Suprapubic skin (tissue), 4 donors: ENCODE measurements at places on chromosomes 6 and 20. TPM values are rescaled to one million over a fixed set of nuclear protein-coding genes. Genes with fewer than 3 reads are reported as not detected.

DNA sequence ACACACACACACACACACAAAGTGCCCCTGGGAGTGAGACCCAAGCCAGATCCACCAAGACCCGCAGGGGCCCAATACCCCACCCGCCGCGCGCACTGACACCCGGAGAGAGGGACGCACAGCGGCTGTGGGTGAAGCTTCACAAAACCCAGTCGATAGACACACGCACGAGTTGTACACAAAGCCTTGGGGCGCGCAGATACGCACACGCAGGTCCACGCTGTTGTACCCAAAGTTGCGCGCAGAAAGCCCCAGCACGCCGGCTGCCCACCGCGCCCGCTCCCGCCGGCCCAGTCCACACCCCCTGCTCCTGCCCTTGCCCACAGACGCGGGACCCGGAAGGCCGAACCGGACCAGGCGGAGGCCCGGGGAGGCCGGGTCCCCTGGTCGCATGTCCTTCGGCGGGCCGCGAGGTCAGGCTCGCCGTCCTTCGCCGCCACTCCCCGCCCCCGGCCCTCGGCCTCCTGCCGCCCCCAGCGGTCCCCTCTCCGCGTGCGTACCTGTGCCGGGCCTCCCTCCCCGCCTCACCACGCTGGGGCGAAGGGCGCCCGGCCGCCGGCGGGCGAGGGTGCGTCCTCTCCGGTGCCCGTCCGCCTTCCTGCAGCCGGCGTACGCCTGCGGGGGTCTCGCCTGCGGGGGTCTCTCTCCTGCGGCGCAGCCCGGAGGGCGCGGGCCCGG, at the start of gene TMEM74B:
TSS of gene TMEM74B (minus strand) at position 344 of the 678 bp plus-strand sequence. CDS start 1,180 bp downstream, outside the sequence.
- H3K4me1 ChIP-seq: peaks cover 23% of the 10 kb centered on the region
- H3K4me3 ChIP-seq: peak within 1 kb of the TSS; percentile 60
- no peak within 1 kb of the TSS for H3K27ac ChIP-seq
- peaks cover 8% of the 10 kb centered on the region for H3K36me3 ChIP-seq

DNA sequence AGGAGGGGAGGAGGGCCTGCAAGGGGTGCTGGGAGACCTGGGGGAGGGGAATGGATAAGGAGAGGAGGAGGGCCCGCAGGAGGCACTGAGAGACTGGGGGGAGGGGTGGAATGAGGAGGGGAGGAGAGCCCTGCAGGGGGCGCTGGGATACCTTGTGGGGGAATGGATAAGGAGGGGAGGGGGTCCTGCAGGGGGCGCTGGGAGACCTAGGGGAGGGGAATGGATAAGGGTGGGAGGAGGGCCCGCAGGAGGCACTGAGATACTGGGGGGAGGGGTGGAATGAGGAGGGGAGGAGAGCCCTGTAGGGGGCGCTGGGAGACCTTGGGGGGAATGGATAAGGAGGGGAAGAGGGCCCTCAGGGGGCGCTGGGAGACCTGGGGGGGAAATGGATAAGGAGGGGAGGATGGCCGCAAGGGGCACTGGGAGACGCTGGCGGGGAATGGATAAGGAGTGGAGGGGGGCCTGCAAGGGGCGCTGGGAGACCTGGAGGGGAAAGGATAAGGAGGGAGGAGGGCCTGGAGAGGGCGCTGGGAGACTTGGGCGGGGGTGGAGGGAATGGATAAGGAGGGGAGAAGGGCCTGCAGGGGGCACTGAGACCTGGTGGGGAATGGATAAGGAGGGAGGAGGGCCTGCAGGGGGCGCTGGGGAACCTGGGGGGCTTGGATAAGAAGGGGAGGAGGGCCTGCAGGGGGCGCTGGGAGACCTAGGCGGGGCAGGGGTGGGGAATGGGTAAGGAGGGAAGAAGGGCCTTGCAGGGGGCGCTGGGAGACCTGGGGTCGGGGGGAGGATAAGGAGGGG, 1.3 kb upstream of the CTCFL start:
- H3K36me3 ChIP-seq: no peaks in the 10 kb centered on the region
- H3K4me3 ChIP-seq: no peak overlapping the region
- no peak for DNase-seq
- peaks cover 4% of the 10 kb centered on the region for H3K27me3 ChIP-seq
- H3K27ac ChIP-seq: no peak overlapping the region
- H3K4me1 ChIP-seq: no peaks in the 10 kb centered on the region

DNA sequence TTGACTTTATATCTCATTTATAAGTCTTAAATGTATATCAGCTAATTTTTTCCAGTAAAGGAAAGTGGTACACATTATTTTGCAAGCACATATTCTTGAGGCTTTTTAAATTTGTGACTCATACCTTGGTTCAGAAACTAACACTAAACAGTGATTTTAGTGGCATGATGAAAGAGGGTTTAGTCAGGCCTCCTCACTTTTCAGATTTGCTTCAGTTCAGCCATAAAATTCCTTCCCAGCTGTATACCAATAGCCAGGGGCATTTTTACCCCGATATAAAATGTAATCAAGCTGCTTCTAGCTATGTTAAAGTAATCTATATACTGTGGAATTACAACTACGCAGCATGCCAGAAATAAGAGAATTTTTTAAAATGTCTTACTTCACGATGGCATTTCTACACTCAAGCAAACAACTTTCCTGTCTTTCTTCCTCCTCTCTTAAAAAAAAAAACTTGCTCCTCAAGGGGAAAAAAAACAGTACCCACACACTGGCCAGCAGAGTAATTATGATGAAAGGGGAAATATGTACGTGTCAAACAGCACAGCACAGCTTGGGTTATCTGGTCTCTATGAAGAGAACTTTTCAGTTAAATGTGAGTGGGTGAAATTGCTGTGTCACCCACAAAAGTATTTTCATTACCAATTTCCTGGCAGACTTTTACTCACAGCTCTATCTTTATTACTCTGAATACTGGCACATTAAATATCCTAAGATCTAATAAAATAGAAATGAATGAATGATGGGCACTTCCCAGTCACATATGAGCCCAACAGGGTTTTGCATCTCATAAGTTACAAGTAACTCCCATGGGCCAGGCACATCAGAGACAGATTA, 244.8 kb upstream of the TENT5A start:
- DNase-seq: no peak
- peak overlapping the region; percentile 35 for H3K27ac ChIP-seq
- peaks cover 24% of the 10 kb centered on the region for H3K4me1 ChIP-seq
- H3K4me3 ChIP-seq: no peak overlapping the region
- H3K36me3 ChIP-seq: no peaks in the 10 kb centered on the region
- H3K27me3 ChIP-seq: no peaks in the 10 kb centered on the region

DNA sequence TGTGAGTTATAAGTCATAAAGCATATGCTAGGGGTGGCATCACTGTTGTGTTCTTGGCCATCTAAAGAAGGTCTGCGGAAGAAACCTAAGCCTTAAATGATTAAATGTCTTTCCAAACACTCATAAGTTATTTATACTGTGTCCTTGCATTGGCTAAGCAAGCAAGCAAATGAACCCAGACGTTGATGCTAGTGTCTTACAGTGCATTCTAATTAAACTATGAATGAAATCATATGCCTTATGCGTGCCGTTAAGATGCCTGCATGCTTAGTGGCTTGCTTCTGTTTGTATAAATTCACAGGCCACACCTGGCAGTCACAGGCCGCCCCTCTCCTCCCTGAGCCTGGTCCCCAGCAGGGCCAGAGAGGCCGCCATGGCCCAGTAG, 49.9 kb downstream of the RIN2 start:
- no peak for DNase-seq
- peaks cover 23% of the 10 kb centered on the region for H3K4me1 ChIP-seq
- no peak overlapping the region for H3K4me3 ChIP-seq
- no peak overlapping the region for H3K27ac ChIP-seq
- no peaks in the 10 kb centered on the region for H3K27me3 ChIP-seq
- no peaks in the 10 kb centered on the region for H3K36me3 ChIP-seq

- no peaks in the 10 kb centered on the region for H3K36me3 ChIP-seq
- no peaks in the 10 kb centered on the region for H3K27me3 ChIP-seq
- peak overlapping the region; percentile 35 for H3K27ac ChIP-seq
These were observed 34.4 kb upstream of the ARHGAP18 start for GRCh38 chr6:129744201-129744879.

DNA sequence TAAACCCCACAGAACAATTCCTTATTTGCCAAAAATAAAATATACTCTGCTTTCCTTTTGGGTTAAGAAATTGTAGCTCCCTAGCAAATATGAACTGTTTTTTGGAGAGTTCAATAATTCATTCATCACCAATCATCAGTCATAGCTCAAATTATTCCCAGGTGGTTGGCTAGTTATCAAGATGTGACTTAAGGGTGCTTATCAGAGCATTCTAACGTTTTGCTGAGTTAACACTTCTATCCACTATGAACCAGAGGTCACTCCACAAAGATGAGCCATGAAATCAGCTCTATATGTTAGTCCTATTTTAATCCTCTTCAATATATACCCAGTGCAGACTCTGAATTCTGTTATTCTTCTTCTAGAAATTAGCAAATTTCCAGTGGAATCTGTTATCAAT, 379.1 kb downstream of the TENT5A start:
- no peaks in the 10 kb centered on the region for H3K4me1 ChIP-seq
- H3K36me3 ChIP-seq: no peaks in the 10 kb centered on the region
- no peak overlapping the region for H3K27ac ChIP-seq
- DNase-seq: no peak

GRCh38 chr6:19898141-19898740, 61.1 kb downstream of the ID4 start:
- no peaks in the 10 kb centered on the region for H3K36me3 ChIP-seq
- no peak overlapping the region for H3K4me3 ChIP-seq
- H3K4me1 ChIP-seq: peaks cover 6% of the 10 kb centered on the region

DNA sequence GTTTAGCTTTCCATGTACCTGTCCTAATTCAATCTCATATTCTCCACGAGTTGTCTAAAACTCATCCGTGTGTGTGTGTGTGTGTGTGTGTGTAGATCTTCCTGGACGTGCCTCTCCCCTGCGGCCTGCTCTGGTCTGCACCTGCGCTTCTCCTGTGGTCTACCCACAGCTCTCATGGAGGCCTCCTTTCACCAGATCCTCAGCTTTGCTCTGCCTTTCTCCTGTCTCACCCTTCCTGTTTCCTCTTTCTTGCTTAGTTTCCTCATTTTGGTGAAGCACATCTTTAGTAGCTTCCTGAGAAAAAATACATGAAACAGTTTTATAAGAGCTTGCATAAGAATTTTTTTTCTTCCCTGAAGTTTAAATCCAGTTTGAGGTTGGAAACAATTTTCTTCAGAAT, 18.1 kb downstream of the SLX4IP start:
- H3K27me3 ChIP-seq: no peaks in the 10 kb centered on the region
- no peaks in the 10 kb centered on the region for H3K36me3 ChIP-seq
- no peak overlapping the region for H3K27ac ChIP-seq
- H3K4me1 ChIP-seq: peaks cover 5% of the 10 kb centered on the region

- H3K36me3 ChIP-seq: no peaks in the 10 kb centered on the region
- no peaks in the 10 kb centered on the region for H3K27me3 ChIP-seq
- H3K4me1 ChIP-seq: peaks cover 2% of the 10 kb centered on the region
- no peak overlapping the region for H3K27ac ChIP-seq
- H3K4me3 ChIP-seq: no peak overlapping the region
These were observed 43.4 kb downstream of the TNFAIP3 start for GRCh38 chr6:137910424-137910834.

LY6G6C gene
- total RNA-seq: 376 TPM

RAB44 gene
- 0.16 TPM for total RNA-seq

HLA-DRB1 gene
- total RNA-seq: 28.0 TPM

DPPA5 gene
- not detected for total RNA-seq

FABP7 gene
- 31.5 TPM for total RNA-seq

KCNK16 gene
- not detected for total RNA-seq

IL20RA gene
- total RNA-seq: 72.8 TPM

SMOC2 gene
- total RNA-seq: 16.2 TPM
